Naive thymus-derived CD4-positive, alpha-beta T cell (primary cell): ENCODE measurements at places on chromosomes 2 and 18. TPM values are rescaled to one million over a fixed set of nuclear protein-coding genes. Genes with fewer than 3 reads are reported as not detected.

DNA sequence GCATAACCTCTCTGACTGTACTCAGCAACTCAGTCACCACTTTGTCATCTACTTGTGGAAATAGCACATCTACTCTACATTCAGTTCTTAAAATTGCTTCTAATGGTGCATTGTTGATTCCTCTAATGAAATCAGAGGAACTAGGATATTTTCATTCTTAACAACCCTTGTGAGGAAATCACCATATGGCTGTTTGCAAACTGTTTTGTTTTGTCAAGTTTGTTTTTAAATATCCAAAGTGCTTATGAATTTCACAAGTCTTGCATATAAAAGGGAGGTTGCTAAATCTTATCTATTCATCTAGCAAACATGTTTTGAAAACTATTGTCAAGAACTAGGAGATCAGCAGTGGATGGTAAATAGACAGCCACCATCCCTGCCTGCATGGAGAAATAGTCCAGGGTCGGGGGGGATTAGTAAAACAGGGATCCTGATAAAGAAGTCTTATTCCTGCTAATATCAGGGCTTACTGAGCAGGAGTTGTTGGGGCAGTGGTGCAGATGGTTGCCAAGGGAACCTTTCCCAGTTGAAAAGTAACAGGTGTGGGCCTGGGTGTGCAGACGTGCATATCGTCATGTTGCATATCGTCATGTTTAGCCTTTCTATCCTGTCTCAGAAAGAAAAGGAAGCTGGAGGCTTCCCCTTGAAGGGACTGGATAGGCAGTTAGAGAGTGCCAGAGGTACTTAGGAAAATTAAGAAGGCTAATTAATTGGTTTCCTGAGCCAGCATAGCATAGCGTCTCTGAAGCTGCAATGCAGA, 7.5 kb upstream of the MYO3B start:
- DNase-seq, result no peak

RNU2-63P gene
- total RNA-seq, result not detected

C1QL2 gene
- not detected for total RNA-seq

MROH2A gene
- not detected in 2 replicates for total RNA-seq

RAD51AP2 gene
- not detected for total RNA-seq

DNA sequence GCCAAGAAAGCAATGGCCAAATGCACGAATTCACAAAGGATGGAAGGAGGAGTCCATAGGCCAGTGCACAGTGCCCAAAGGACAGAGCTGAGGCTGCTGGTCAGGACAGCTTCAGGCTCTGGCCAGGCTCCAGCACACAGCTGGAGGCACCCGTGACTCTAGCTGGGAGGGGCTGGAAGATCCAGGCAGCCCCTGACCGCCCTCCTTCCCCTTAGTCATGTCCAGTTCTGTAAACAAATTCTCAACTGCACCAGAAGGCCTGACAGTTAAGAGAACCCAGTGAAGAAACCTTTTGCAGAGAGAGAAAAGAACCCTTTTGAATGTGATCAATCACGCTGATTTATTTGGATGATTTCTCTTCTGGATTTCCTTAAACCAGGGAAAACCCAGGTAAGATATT, 7.7 kb upstream of the YWHAQ start:
- DNase-seq, result no peak

DNA sequence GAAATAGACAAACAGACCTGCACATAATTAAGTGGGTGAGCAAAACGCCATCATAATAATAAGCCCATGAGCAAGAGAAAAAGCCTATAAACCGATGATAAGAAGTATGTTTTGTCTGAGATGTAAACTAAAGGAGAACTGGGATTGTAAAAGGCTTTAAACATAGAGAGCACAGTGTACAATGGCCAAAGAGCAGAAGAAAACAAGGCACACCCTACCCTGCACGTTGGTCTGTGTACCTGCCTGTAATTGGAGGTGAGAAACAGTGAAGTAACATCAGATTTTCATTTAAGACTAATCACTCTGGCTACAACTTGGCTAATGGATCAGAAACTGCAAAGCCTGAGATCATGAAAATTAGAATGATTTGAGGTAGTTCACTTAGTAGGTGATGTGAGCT, 1094.7 kb upstream of the GYPC start:
- DNase-seq, result no peak
